Smooth muscle cell of the pulmonary artery (primary cell): ENCODE measurements at places on chromosomes 1 and 21. TPM values are rescaled to one million over a fixed set of nuclear protein-coding genes. Genes with fewer than 3 reads are reported as not detected.

The LRRIQ3 gene
- 0.46 and 0.56 TPM in 2 replicates for total RNA-seq

The OLFM3 gene
- total RNA-seq: not detected in 2 replicates

The IVL gene
- not detected in 2 replicates for total RNA-seq

The FHAD1 gene
- 0.03 TPM in 1 of 2 replicates, not detected in the other for total RNA-seq

The AMY1A gene
- total RNA-seq: not detected in 2 replicates

The ZNF593OS gene
- total RNA-seq: not detected in 2 replicates

The ACOT11 gene
- total RNA-seq: 3.6 and 3.8 TPM in 2 replicates

The CFHR3 gene
- total RNA-seq: not detected in 2 replicates

The LRRN2 gene
- not detected in 2 replicates for total RNA-seq

The LRRC3 gene
- total RNA-seq: 0.26 and 0.65 TPM in 2 replicates

The SAMD11 gene
- total RNA-seq: 1.9 and 19.5 TPM in 2 replicates

The JTB gene
- 87.9 and 105 TPM in 2 replicates for total RNA-seq

The GJA4 gene
- total RNA-seq: 0.50 and 0.52 TPM in 2 replicates

The UQCRHL gene
- total RNA-seq: 1.4 and 1.5 TPM in 2 replicates

The IFNLR1 gene
- total RNA-seq: under 0.01 TPM in 1 of 2 replicates, not detected in the other
